Coronary artery (tissue), 2 donors: ENCODE measurements at places on chromosomes 13 and 19.

- DNase-seq: no peak
Observed at GRCh38 chr19:42143341-42144234, 11.3 kb upstream of the POU2F2 start.

- DNase-seq: no peak
Observed at GRCh38 chr19:50046649-50047503, 21.1 kb downstream of the ZNF473 start.

- DNase-seq: no peak
Observed at GRCh38 chr13:99577934-99578917, 77.0 kb downstream of the TM9SF2 start.

- DNase-seq: no peak
Observed at GRCh38 chr19:51036519-51036918, 1.7 kb upstream of the KLK12 start.

- no peak for DNase-seq
Observed at GRCh38 chr19:10858204-10858828, 10.1 kb downstream of the C19orf38 start.

DNA sequence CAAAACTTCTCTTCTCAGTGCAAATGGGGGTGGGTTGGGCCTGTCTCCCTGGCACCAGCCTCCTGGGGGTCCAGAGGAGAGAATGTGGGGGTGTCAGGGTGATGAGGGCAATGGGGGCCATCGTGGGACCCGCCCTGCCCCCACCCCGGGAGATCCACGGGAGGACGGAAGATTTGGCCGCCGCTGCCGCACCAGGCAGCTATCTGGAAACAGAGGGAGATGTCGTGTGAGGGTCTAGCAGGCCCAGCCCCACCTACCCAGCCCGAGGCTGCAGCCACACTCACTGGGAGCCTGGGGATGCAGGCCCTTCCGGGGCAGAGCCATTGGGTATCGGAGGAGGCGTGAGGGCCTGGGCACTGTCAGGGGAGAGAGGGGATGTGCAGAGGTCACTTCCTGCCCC is 1.8 kb upstream of the TMEM86B start:
- no peak for DNase-seq

DNA sequence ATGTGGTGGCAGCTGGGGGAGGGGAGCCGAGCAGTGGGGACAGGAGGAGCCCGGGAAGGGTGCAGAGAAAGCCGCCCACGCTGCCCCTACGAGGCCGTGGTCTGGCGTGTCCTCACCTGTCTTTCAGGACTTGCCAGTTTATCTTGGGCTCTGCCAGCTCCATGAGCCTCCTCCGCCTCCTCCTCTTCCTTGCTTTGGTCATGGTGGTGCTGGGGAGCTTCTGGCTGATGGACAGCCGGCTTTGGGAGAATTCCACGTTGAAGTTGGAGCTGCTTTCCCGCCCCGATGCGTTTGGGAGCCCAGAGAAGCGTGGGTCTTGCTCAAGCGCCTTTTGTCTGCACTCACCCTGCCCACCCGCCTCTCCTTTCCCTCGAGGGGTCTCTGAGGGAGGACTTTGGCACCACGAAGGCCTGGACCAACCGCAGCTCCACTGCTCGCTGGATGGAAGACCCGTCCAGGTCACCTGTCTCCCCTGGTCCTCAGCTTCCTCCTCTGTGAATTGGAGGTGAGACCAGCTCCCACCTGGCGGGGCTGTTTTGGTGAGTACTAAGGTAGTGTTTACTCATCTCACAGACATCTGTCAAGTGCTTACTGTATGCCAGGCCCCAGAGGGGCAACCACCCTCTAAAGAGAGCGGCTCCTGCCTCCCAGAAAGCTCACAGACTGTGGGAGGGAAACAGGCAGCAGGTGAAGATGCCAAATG is 29.7 kb upstream of the MIER2 start:
- DNase-seq: peak; percentile 9

GRCh38 chr19:722553-723101 is 13.9 kb downstream of the PALM start:
- no peak for DNase-seq

DNA sequence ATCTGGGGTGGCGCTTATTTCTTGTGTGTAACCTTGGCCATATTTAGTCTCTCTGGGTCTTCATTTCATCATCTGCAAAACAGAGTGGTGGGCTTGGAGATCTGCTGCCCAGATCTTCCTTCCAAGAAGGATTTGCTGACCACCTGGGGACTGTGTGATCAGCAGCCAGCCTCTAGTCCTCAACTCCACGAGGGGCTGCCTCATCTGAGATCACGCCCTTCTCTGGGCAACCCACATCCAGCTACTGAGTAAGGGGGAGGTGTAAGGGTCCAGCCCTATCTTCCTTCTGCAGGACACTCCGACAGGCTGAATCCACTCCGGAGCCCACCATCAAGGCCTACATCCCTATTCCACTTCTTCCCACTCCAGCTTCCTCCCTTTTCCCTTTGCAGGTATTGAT is 57.9 kb downstream of the CHST8 start:
- DNase-seq: no peak

DNA sequence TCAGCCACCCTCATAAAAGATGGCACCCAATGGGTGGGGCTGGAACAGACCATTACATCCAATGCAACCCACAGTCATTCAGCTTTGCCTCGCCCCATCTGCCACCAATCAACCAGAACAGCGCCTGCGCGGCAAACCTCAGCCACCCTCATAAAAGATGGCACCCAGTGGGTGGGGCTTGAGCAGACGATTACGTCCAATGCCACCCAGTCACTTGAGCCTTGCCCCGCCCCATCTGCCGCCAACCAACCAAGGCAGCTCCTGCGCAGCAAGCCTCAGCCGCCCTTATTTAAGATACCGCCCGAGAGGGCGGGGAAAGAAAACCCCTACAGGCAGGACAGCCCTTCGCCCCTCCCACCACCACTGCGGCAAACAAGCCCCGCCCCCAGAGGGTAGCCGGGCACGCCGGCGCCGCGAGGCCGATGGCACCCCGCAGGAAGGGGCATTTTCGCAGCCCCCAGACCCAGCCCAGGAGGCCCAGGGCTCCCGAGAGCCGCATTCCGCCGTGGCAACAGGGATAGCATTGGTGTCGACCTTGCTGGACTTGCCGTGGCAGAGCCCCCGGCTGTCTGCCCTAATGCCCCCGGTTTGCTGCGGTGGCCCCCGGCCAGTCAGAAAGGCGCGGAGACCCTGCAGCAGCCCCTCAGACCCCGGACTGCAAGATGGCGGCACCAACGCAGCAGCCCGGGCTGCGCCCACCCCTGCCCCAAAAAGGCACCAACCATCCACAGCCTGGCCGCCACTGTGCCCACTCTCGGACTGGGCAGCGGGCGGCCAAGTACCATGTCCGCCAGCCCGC is 675 bp downstream of the PEG3 start:
- peak; percentile 98 for DNase-seq

DNA sequence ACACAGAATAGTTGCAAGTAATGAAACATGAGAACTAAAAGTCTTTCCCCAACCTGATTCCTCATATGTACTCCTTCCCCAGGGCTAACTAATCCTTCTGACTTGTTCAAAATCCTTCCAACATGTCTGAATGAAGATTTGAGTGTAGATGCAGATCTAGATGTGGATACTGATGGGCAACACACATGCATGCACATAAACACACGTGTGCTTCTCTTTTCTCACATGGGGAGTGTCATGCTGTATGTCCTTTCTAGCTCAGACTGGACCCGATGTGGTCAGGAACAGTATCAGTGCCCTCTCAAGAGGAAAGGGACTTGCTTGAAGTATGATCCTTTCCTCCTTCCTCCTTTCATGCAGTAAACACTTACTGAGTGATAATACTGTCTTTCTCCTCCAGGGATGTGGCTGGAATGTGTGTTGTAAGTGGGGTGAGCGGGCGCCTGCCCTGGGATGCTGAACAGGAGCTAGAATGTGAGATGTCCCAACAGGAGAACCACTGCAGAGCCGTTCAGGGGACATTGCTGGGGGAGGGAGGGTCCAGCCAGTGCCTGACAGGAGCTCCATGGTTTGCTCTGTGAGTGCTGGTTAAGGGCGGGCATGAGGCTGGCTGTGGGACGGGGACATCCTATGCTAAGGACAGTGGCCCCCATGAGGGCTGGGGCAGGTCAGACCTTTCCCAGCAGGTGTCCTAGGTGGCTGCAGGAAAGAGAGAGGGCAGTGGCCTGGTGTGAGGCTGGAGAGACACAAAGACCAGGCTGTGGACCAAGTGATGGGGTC is 146.9 kb downstream of the TEX29 start:
- peak; percentile 47 for DNase-seq

DNA sequence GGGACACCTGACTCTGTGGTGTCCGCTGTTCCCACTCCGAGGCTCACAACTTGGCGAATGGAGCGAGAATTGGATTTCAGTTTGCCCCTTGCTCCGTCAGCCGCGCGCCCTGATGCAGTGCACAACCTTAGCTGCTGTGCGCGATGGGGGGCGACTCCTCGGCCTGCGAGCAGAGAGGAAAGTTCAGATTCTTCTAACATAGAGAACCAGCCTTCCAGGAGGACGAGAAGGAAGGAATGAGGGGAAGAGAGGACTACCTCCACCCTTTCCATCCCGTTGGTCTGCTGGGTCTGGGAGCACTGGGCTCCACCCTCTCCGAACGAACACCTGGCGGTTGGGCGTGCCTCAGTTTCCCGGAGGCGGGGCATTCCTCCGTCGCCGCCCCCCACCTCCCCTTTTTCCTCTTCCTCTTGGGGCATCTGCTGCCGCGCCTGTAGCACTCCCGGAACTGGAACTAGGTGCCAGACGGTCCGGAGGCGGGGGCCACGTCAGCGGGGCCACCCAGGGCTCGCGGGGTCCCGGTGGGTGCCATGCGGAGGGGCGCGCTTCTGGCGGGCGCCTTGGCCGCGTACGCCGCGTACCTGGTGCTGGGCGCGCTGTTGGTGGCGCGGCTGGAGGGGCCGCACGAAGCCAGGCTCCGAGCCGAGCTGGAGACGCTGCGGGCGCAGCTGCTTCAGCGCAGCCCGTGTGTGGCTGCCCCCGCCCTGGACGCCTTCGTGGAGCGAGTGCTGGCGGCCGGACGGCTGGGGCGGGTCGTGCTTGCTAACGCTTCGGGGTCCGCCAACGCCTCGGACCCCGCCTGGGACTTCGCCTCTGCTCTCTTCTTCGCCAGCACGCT is at the start of gene KCNK6:
KCNK6 (plus strand) TSS at position 425 of the 838 bp plus-strand sequence; CDS start at position 531, 106 bp downstream.
- DNase-seq: no peak

DNA sequence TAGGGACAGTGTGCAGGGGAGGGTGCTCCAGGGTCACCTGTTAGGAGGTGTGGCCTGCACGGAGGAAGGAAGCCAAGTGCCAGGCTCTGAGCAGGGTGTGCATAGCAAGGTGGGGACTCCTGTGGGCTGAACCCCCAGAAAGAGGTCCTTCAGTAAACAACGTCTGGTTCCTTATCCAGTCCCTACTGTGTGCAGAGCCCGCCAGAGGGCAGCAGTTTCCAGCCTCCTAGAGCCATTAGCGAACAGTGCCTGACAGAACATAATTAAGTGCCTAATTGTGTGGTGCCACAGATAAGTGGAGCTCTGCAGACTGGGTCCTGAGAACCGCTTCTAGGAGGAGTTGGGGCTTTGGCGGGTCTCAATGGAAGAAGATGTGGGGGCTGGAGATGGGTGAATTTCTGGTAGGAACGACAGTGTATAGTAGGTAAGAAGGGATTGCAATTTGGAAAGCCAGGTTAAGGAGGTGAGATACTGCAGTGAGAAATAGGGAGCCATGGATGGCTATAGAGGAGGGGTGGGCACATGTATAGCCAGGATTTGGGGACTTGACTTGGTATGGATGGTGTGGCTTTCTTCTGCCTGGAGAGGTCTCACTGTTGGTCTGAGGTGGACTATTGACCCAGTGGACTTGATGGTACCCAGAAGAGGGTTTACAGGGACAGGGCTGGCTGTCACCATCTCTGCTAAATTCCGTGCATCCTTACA is 323.1 kb downstream of the ZNF536 start:
- DNase-seq: no peak

- DNase-seq: no peak
Observed at GRCh38 chr13:42984691-42985090, 7.3 kb downstream of the EPSTI1 start.

DNA sequence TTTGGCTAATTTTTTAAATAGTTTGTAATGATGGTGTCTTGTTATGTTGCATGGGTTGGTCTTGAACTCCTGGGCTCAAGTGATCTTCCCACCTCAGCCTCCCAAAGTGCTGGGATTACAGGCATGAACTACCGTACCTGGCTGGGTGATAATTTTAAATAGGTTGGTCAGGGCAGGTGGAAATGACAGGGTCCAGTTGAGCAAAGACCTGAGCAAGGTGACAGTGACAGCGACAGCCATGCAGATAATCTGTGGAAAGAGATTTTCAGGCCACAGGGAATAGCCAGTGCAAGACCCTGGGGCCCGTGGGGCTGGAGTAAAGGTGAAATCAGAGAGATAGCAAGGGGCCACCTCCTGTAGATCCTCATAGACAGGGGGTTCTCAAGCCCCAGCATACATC is 3.5 kb downstream of the SPACA6 start:
- no peak for DNase-seq

GRCh38 chr19:28606269-28607032 is 606.5 kb downstream of the UQCRFS1 start:
- DNase-seq: no peak

GRCh38 chr19:51815043-51815442 is 20.1 kb downstream of the FPR3 start:
- DNase-seq: no peak

DNA sequence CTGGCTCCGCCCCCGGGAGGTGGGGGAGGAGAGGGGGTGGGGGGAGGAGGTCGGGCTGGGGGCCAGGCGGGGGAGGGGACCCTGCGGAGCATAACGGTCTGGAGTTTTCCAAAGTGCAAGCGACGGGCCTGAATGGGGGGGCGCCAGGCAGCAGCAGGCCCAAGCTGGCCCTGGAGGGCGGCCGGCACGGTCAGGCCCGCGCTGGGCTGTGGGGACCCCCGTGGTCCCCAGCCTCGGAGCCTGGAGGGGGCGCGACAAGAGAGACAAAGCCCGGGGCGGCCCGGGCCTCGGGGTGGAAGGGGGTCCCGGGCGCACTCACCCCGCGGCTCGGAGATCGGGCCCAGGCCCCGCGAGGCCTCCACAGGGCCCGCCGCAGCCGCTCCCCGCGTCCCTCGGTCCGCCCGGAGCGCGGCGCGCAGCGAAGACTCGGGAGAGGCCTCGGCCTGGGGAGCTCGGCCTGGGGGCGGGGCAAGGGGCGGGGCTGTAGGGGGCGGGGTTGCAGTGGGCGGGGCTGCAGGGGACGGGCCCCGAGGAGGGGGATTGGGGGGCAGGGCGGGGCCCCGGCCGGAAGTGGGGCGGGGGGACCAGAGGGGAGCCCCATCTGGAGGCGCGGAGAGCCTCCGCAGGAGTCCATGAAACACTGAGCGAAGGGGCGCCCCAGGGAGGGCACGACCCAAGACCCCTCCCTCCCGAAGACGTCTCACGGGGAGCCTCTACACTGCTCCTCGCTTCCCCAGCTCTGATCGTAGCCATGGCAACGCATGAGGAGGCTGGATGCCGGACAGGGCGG is 47.6 kb downstream of the PTPRS start:
- no peak for DNase-seq
